ENCODE measurements at places on chromosomes 4 and X.

GRCh38 chr4:96483308-96484030 lies 643.6 kb downstream of the PDHA2 start:
- no peak for DNase-seq
- no peaks in the 10 kb centered on the region for H3K27me3 ChIP-seq
- H3K4me1 ChIP-seq, result no peaks in the 10 kb centered on the region
- H3K36me3 ChIP-seq, result no peaks in the 10 kb centered on the region
- H3K27ac ChIP-seq, result no peak overlapping the region

GRCh38 chr4:156169011-156169410 lies 215.3 kb upstream of the CTSO start:
- H3K27ac ChIP-seq, result no peak overlapping the region
- no peaks in the 10 kb centered on the region for H3K36me3 ChIP-seq
- peak; percentile 46 for DNase-seq
- H3K4me1 ChIP-seq, result no peaks in the 10 kb centered on the region

DNA sequence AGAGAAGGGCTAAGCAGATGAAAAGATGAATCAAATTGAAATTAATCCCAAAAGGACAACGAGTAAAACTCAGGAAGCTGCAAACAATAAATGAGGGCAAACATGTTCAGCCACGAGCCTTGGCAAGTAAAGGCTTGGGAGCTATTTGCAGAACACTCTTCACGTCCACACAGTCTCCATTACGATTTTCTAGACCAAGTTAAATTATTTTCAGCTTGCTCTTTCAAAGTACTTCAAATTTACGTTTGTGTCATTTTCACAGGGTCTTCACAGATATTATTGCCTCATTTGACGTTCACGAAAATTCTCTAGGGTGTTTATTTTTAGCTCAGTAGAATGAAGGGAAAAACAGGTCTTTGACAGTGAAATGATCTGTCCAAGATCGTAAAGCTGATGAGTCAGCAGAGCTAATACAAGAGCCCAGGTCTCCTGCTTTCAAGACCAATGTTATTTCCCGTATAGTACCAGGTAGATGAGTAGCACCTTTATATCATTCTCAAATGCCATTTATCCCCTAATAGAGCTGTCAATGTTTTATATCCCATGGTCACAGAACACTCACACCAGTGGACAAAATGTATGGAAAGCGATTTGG lies 20.9 kb downstream of the KLB start:
- H3K27me3 ChIP-seq, result no peaks in the 10 kb centered on the region
- no peak overlapping the region for H3K27ac ChIP-seq
- H3K4me3 ChIP-seq, result no peak overlapping the region
- H3K4me1 ChIP-seq, result no peaks in the 10 kb centered on the region
- DNase-seq, result no peak

DNA sequence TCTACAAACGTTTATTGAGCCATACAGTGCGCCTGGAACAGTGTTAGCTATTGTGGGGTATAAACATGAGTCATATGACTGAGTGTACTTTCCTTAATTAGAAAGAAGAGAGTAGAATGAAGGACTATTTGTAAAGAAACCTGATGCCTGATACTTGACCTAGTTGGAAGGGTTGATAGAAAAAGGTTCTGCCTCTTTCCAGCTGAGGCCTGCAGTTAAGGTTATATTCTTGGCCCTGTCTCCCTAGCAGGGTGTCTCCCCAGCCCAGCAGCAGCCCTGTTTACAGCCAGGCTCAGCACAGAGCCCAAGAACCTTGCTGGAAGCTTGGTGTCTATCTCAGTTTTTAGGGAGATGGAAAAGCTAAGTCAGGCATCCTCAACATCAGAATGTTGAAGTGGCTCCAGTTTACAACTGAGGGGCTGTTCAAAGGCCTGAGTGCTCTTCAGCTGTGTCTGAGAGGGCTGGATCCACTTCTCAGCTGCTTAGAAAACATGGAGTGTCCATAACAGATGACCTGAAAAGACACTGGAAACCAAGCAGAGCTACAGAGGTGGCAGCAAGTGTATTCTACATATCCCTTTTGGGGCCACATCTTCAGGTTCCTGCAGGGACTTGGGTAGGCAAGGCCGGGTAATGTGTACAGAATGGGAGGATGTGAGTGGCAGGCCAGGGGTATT lies 21.6 kb downstream of the NYX start:
- H3K27me3 ChIP-seq, result no peaks in the 10 kb centered on the region
- DNase-seq, result no peak
- H3K4me3 ChIP-seq, result no peak overlapping the region
- H3K36me3 ChIP-seq, result no peaks in the 10 kb centered on the region
- no peak overlapping the region for H3K27ac ChIP-seq

DNA sequence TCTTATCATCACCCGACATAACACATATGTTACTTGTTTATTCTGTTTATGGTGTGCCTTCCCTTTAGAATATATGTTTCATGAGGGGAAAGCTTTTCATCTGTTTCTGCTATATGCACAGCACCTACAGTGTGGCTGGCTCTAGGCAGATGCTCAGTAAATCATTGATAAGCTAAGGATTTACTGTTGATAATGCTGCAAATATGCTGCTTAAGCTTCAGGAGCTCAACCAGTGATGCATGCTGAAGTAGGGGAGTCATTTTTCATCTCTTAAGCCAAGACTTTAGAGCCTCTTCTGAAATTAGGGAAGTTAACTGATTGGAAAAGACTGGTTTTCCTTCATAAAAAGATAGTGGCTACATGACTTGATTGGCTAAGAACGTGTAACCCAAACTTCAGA lies 16.4 kb downstream of the FAT4 start:
- H3K27me3 ChIP-seq, result no peaks in the 10 kb centered on the region
- no peak for DNase-seq
- H3K36me3 ChIP-seq, result no peaks in the 10 kb centered on the region

All from aorta (tissue), 5 donors.